ENCODE measurements at places on chromosomes 3 and 15. TPM values are rescaled to one million over a fixed set of nuclear protein-coding genes. Genes with fewer than 3 reads are reported as not detected.
A peak's percentile ranks its signal among the peaks of the same experiment; 100 is the strongest.

ITGB5 gene
- 28.7 TPM for total RNA-seq

CNTN3 gene
- total RNA-seq: 0.29 TPM

GCHFR gene
- 57.4 TPM for total RNA-seq

FBN1 gene
- total RNA-seq: 95.9 TPM

CD200 gene
- 21.0 TPM for total RNA-seq

BTLA gene
- total RNA-seq: not detected

LSAMP gene
- total RNA-seq: 1.2 TPM

GRCh38 chr3:156181509-156181908, 61.1 kb downstream of the KCNAB1 start:
- DNase-seq: no peak
- H3K4me3 ChIP-seq: no peak overlapping the region
- H3K36me3 ChIP-seq: no peaks in the 10 kb centered on the region
- H3K27me3 ChIP-seq: no peaks in the 10 kb centered on the region

DNA sequence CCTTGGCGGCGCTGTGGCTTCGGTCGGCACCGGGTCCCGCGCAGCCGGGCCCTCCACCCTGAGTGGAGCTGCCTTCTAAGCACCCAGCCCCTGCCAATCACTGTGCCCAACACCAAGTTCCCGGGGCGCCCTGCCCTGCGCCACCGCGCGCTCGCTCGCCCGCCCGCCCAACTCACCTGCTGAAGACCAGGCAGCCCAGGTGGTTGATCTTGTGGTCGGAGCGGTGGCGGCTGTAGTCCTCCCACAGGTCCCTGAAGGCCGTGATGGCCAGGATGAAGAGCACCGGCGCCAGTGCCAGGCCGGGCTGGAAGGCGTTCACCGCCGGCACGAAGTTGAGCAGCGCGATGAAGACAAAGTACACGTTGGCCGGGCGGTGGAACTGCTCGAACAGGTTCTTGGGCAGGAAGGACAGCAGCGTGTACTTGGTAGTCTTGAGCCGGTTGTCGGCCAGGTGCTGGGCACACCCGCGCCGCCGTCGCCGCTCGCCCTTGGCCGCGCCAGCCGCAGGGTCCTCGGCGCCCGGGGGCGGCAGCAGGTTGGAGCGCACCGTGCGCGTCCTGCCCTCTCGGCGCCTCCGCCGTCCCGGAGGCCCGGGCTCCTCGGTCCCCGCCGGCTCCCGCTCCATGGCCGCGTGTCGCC, 536 bp downstream of the ATP10A start:
- H3K36me3 ChIP-seq: no peaks in the 10 kb centered on the region
- DNase-seq: no peak
- H3K4me1 ChIP-seq: peaks cover 3% of the 10 kb centered on the region
- H3K27me3 ChIP-seq: no peaks in the 10 kb centered on the region

DNA sequence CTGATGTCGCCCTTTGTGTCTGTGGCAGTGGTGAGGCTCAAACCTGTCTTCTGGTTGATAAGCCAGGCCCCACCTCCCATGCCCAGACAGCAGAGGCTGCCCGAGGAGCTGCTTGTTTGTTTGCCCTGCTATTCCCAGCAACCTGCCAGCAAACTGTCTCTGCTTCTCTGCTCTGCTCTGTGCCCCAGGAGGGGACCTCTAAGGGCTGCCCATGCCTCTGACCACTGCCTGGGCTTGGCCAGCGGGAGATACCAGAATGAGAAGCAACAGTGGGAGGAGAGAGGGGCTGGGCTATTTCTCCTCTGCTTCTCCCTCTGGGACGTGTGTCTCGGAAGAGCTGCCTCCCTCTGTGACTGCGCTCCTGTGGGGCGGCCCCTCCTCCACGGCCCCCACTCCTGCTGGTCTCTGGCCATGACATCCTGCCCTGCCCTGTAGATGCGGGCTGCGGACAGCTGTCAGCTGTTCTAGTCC, 213.1 kb downstream of the RPLP1 start:
- H3K4me1 ChIP-seq: peaks cover 4% of the 10 kb centered on the region
- H3K4me3 ChIP-seq: no peak overlapping the region
- H3K27ac ChIP-seq: no peak overlapping the region
- DNase-seq: no peak
- H3K27me3 ChIP-seq: no peaks in the 10 kb centered on the region
- no peaks in the 10 kb centered on the region for H3K36me3 ChIP-seq

DNA sequence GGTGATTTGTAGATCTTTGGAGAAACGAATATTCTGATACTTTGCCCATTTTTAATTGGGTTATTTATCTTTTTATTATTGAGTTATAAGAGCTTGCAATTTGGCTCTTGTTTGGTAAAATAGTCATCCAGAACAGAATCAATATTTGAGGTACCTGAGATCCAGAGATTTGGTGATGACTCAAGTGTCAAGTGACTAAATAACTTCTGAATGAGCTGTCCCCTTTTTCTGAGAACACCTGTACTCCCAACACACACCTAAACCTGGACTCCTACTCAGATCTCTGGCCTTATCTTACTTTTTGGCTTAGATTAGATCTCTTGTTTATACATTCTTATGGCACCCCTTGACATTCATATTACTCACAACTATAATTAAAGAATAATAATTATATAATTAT, 3.1 kb upstream of the TRA2B start:
- H3K4me1 ChIP-seq: no peaks in the 10 kb centered on the region
- H3K27me3 ChIP-seq: no peaks in the 10 kb centered on the region
- no peak overlapping the region for H3K27ac ChIP-seq
- H3K36me3 ChIP-seq: no peaks in the 10 kb centered on the region
- H3K4me3 ChIP-seq: no peak overlapping the region
- no peak for DNase-seq

DNA sequence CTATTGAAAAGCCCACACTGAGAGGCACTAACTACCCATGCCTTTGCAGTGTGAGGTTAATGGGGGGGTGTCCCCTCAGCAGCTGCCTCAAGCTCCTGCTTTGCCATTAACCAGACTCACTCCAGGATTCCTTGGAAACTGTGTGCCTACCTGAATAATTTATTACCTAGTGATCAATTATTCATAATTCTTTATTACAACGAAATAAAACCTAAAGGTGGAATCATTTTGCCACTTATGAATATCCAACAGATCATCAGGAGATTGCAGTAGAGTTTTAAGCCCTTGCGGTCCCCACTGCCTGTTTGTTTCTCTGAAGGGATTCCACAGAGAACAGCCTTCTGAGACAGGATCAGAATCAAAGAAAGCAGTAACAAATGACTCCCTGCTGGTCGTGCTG, 23.3 kb downstream of the NEK11 start:
- H3K27ac ChIP-seq: no peak overlapping the region
- no peak for DNase-seq
- H3K36me3 ChIP-seq: no peaks in the 10 kb centered on the region
- no peaks in the 10 kb centered on the region for H3K27me3 ChIP-seq
- H3K4me1 ChIP-seq: no peaks in the 10 kb centered on the region

GRCh38 chr3:33001889-33002288, 50.4 kb downstream of the CCR4 start:
- no peak overlapping the region for H3K27ac ChIP-seq
- no peak overlapping the region for H3K4me3 ChIP-seq
- no peaks in the 10 kb centered on the region for H3K4me1 ChIP-seq
- no peaks in the 10 kb centered on the region for H3K36me3 ChIP-seq
- H3K27me3 ChIP-seq: no peaks in the 10 kb centered on the region

DNA sequence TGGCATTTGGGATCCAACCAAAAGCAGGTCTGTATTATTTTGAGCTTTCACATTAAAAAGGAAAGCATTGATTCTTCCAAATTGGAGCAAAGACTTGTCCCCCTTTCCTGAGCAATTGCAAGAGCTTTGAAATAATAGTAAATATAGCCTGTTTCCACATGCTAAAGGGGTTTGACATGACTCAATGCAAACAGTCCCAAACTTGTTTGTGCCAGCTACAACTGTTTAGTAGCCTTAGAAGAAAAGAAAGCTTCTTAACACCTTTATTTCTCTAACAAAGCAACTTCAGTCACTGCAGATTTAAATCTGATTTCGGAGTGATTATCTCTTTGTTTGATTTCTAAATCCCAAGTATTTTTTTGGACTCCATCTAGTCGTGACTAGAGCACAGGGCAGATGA, 180.2 kb downstream of the SEMA6D start:
- no peaks in the 10 kb centered on the region for H3K36me3 ChIP-seq
- H3K27ac ChIP-seq: no peak overlapping the region
- no peaks in the 10 kb centered on the region for H3K4me1 ChIP-seq
- H3K27me3 ChIP-seq: no peaks in the 10 kb centered on the region
- no peak for DNase-seq

- no peaks in the 10 kb centered on the region for H3K27me3 ChIP-seq
- no peaks in the 10 kb centered on the region for H3K36me3 ChIP-seq
- no peak for DNase-seq
- H3K4me1 ChIP-seq: no peaks in the 10 kb centered on the region
- no peak overlapping the region for H3K27ac ChIP-seq
Measured at GRCh38 chr15:93020976-93021772, 67.8 kb downstream of the RGMA start.

GRCh38 chr3:125072749-125073389, 17.1 kb upstream of the HEG1 start:
- H3K27me3 ChIP-seq: no peaks in the 10 kb centered on the region
- no peak for DNase-seq
- H3K4me3 ChIP-seq: no peak overlapping the region
- H3K4me1 ChIP-seq: no peaks in the 10 kb centered on the region
- no peaks in the 10 kb centered on the region for H3K36me3 ChIP-seq

GRCh38 chr15:81481346-81481745, 107.3 kb upstream of the TMC3 start:
- H3K4me1 ChIP-seq: no peaks in the 10 kb centered on the region
- no peaks in the 10 kb centered on the region for H3K36me3 ChIP-seq
- H3K27ac ChIP-seq: no peak overlapping the region
- DNase-seq: no peak

DNA sequence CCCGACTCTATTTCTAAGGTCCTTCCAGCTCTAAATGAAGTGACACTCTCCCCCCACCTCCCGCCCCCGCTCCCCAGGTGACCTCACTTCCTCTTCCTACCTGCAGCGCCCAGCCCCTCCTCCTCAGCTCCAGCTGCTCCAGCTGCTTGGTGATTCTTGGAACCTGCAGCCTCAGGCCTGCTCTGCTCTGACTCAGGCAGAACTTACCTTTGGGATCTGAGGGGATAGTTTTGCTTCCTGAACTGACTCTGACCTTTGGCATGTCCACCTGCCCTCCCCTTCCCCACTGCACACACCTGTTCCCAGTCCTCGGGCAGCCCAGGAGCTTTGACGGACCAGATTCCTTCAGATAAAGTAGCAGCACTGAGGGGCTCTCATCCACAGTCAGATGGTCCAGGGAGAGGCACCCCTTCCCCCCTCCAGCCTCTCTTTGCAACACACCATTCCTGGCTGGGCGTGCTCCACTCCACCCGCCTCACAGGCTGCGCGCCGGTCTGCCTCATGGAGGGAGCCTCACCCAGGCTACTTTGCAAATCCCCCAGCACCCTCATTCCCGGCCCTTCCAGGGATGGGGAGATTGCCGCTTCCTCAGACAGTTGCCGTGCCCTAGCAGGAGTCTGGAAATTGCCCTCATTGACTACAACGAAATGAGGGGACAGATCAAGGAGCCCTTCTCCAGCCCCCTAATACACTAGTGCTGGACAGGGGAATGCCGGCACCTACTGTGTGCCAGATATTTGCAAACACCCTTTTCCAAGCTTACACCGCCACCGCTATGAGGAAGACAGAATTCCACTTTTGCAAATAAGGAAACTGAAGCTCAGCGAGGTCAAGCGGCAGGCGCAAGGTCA, 692 bp upstream of the C15orf39 start:
- peak overlapping the region; percentile 63 for H3K4me3 ChIP-seq
- H3K4me1 ChIP-seq: peaks cover 9% of the 10 kb centered on the region
- no peaks in the 10 kb centered on the region for H3K27me3 ChIP-seq
- no peaks in the 10 kb centered on the region for H3K36me3 ChIP-seq

- H3K36me3 ChIP-seq: no peaks in the 10 kb centered on the region
- no peaks in the 10 kb centered on the region for H3K4me1 ChIP-seq
- no peak for DNase-seq
- no peak overlapping the region for H3K4me3 ChIP-seq
- no peak overlapping the region for H3K27ac ChIP-seq
Measured at GRCh38 chr3:102390171-102390864, 44.5 kb upstream of the ZPLD1 start.

DNA sequence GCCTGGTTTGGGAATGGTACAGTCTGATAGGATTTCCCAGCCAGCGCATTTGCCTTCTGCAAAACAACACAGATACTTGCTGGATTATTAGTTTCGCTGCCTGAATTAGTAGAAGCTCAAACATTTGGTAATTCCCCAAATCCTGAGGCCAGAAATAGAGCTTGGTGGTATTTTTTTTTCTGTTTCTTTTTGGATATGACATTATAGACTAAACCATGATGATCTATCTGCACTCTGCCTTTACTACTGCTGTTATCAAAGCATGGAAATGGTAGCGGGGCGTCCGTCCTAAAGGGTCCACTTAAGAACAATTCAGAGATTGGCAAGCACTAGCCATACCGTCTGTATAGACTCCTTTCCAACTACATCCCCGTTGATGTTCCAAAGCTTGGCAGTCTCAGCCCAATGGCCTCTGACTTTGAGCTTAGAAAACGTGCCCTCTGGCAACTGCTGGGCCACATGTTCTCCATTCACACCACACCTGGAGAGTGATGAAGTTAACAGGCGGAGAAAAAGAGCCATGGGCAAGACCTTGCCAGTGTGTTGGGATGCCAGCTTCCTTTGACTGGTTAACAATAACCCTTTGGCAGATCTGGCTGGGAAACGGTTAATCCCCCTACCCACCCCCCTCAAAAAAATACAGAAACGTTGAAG, 241.0 kb upstream of the NR2F2 start:
- no peaks in the 10 kb centered on the region for H3K4me1 ChIP-seq
- no peaks in the 10 kb centered on the region for H3K36me3 ChIP-seq
- H3K27ac ChIP-seq: no peak overlapping the region
- no peaks in the 10 kb centered on the region for H3K27me3 ChIP-seq
- no peak overlapping the region for H3K4me3 ChIP-seq
- DNase-seq: no peak

GRCh38 chr3:157148196-157148889, 11.6 kb downstream of the CCNL1 start:
- H3K36me3 ChIP-seq: no peaks in the 10 kb centered on the region
- no peaks in the 10 kb centered on the region for H3K27me3 ChIP-seq
- H3K4me1 ChIP-seq: no peaks in the 10 kb centered on the region
- no peak for DNase-seq

- H3K36me3 ChIP-seq: no peaks in the 10 kb centered on the region
- H3K27ac ChIP-seq: no peak overlapping the region
- DNase-seq: no peak
- no peak overlapping the region for H3K4me3 ChIP-seq
- H3K27me3 ChIP-seq: no peaks in the 10 kb centered on the region
Measured at GRCh38 chr15:47764666-47765065, 47.4 kb downstream of the SEMA6D start.

GRCh38 chr15:50162969-50163718, 18.9 kb upstream of the SLC27A2 start:
- H3K4me1 ChIP-seq: no peaks in the 10 kb centered on the region
- H3K27me3 ChIP-seq: no peaks in the 10 kb centered on the region
- no peak overlapping the region for H3K4me3 ChIP-seq
- no peaks in the 10 kb centered on the region for H3K36me3 ChIP-seq
- no peak for DNase-seq

- no peaks in the 10 kb centered on the region for H3K4me1 ChIP-seq
- H3K27me3 ChIP-seq: no peaks in the 10 kb centered on the region
- no peak overlapping the region for H3K27ac ChIP-seq
- DNase-seq: no peak
Measured at GRCh38 chr3:113006359-113007056, 15.7 kb downstream of the GTPBP8 start.

GRCh38 chr15:41917767-41918430, 24.0 kb upstream of the SPTBN5 start:
- no peak for DNase-seq
- H3K4me3 ChIP-seq: no peak overlapping the region
- peak overlapping the region; percentile 54 for H3K27ac ChIP-seq
- H3K27me3 ChIP-seq: no peaks in the 10 kb centered on the region
- H3K4me1 ChIP-seq: no peaks in the 10 kb centered on the region

GRCh38 chr3:47885168-47885567, 82.2 kb downstream of the DHX30 start:
- no peak for DNase-seq
- no peaks in the 10 kb centered on the region for H3K27me3 ChIP-seq
- H3K36me3 ChIP-seq: no peaks in the 10 kb centered on the region
- H3K4me3 ChIP-seq: no peak overlapping the region
